ENCODE measurements at places on chromosomes 1 and 21.

DNA sequence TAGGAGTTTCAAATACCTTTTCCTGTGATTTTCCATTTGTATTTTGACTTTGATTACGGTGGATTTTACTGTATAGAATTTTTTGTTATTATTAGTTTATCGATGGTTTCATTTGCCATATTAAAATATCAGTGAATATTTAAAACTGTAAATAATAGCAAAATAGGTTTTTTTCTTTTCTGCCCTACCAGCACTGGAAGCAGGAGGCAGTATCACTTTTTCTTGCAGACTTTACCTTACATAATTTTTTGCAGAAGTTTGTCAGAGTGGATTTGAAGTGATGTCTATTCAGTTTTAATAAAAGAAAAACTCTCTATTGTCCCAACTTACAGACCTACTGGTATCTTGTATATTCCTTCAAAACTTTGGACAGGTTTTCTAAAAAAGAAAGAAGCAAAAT is 213.6 kb downstream of the CENPF start:
- DNase-seq: no peak

GRCh38 chr1:26361605-26362122 is 7.7 kb upstream of the CRYBG2 start:
- DNase-seq: no peak

GRCh38 chr1:58981392-58981791 is 197.5 kb upstream of the JUN start:
- DNase-seq: no peak

DNA sequence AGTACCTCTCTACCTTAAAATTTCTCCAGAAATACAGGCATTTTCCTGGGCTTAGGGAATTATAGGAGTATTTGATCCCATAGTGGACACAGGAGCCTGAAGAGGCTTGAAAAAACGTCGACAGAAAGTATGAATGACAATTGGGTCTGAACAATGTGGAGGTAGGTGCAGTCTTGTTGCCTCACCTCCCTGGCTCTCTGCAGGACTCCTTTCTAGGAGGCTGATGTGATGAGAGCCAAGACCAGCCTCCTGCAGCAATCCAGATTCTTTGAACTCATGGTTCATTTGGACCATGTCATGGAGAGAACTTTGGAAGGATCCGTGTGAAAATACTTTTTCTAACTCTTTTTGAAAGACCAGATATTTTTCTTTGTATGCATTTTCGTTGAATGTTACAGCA is 50.5 kb upstream of the MTF2 start:
- no peak for DNase-seq

DNA sequence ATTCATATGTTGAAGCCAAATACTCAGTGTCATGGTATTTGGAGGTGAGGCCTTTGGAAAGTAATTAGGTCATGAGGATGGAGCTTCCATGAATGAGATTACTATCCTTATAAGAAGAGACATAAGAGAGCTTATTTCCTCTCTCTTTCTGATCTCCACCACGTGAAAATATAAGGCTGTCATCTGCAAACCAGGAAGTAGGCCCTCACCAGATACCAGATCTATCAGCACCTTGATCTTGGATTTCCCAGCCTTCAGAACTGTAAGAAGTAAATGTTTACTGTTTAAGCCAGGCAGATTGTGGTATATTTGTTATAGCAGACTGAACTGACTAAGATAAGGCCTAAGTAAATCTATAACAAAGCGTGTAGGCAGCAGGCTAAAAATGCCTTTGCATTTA is 25.3 kb downstream of the RBM11 start:
- DNase-seq: no peak

DNA sequence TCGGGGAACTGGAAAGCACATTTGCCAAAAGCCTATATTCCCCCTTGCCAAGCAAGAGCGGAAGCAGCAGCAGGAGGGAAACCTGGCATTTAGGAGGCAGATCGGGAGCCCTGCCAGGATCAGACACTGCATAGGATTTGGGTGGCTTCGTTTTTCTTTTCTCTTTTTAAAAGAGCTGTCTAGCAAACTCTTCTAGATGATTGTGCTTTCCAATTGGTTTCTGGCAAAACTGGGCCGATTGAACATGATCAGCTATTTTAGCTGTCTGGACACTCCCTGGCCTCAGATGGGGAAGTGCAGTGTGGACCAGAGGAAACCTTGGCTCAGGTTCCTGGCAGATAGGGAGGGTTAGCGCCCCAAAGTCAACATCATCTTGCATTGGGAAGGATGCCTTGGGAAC is 414.0 kb upstream of the KAZN start:
- no peak for DNase-seq

DNA sequence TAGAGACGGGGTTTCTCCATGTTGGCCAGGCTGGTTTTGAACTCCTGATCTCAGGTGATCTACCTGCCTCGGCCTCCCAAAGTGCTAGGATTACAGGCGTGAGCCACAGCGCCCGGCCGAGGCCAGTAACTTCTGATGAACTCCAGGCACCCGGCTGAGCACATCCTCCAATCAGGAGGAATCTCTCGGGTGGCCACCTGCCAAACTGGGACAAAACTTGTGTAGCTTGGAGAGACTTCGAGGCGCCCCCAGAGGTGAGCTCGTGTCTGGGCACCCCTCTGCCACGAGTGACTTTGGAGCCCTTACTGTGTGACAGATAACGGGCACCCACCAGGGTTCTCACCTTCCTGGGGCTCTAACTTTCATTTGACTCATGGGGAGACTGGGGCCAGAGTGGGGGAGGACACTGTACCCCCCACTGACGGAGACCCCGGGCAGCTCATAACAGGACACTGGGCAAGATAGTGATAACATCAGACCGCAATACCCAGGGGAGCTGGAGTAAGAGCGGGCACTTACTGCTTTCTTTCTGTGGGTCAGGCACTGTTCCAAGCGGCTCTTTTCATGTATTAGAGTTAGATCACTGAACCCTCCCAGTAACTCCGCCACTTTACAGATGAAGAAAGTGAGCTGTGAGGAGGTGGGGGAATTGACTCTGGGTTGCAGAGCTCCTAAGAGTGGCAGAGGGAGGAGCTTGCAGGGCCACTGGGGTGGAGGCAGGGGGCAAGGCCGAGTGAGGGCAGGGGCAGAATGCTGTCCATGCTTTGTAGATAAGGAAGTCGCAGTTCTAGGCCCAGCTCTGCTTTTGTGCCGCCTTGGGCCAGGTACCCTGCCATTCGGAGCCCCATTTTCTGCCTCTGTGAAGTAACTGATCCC is 1.9 kb upstream of the PADI2 start:
- no peak for DNase-seq

GRCh38 chr1:4652631-4653327 is 1.6 kb upstream of the AJAP1 start:
- peak; percentile 79 for DNase-seq

DNA sequence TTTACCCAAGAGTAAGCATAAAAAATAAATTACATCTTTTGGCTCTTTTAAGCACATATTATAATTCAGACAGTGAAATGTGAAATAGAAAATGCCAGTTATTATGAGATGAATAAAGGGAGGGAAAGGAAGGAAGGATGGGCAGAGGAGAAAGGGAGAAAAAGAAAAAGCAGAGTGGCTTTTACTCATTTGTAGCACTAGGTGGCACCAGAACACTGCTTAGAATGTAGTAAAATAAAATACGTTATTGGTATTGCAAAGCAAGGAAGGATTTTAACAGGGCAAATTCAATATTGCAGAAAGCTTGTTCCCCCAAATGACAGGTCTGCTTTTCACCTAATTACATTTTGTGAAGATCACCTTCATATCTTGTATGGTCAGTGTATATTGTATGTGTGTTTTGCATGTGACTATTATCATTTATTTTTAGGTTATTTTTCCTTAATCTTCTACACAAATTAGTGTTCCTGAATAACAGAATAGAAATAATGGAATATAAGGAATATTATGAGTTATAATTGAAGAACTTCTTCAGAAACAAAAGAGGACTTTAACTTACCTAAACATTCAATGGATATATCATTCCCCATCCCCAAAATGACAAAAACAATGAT is 9.1 kb upstream of the PCNX2 start:
- peak; percentile 28 for DNase-seq

DNA sequence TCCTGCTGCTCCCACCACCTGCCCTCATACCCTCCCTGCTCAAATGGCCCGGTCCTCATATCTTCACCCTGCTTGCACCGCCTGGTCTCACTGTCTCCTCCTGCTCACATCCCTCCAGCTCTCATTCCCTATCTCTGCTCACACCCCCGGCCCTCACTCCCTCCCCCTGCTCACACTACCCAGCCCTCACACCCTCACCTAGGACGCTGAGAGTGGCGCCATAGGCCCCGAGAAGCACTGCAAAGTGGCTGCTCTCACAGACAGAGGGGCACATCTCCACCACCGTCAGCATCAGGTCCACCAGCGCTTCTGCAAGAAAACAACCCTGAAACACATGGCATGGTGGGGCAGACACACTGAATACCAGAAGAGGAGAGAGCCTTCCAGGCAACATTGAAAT is 38.6 kb downstream of the MRAP start:
- DNase-seq: no peak

GRCh38 chr21:17858747-17859146 is 39.6 kb upstream of the C21orf91 start:
- DNase-seq: no peak

GRCh38 chr1:2050793-2051682 is 827 bp downstream of the PRKCZ start:
- DNase-seq: no peak

GRCh38 chr1:16122916-16123315 is 33.0 kb downstream of the EPHA2 start:
- DNase-seq: peak; percentile 87

DNA sequence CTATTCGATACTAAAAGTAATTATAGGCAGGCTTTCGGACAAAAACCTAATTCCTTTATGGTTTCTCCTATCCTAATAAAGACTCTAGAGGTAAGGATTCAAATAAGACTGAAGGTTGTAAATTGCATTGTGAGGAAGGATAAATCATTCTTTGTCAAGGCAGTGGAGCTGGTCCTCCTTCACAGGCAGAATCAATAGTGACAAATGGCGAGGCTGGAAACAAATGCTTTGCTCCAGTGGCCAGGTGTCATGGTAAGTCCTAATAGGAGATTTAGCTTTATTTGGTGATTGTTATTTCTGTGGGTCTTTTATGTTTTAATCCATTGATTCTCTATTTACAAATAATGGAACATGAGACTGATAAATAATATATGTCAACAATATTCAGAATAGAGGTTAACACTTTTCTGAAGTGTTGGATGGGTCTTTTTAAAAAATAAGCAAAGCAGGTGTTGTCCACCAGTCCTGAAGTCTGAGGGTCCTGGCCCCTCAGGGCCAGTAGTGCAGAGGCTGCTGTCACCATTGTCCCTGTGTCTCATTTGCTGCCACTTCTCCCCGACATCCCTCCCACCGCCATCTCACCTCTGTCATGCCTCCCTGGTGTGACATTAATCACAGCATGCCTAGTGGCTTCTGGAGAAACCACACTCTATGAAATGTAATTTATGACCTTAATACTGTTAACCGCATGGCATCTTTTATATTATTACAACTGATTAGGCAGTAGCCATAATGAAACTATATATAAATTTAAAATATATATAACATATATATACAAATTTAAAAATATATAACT is 120.9 kb upstream of the MAGI3 start:
- no peak for DNase-seq

GRCh38 chr1:156693848-156694689 is 11.3 kb downstream of the CRABP2 start:
- no peak for DNase-seq

GRCh38 chr1:235679005-235679404 is 29.4 kb upstream of the GNG4 start:
- DNase-seq: no peak

All from AG08395 (cell line).